ENCODE measurements at places on chromosomes 3 and 15. TPM values are rescaled to one million over a fixed set of nuclear protein-coding genes. Genes with fewer than 3 reads are reported as not detected.

Gene MB21D2
- 13.4 TPM for total RNA-seq

- no peak overlapping the region for H3K27ac ChIP-seq
- no peaks in the 10 kb centered on the region for H3K4me1 ChIP-seq
- DNase-seq, result no peak
- no peaks in the 10 kb centered on the region for H3K36me3 ChIP-seq
- no peak overlapping the region for H3K4me3 ChIP-seq
- no peaks in the 10 kb centered on the region for H3K27me3 ChIP-seq
Observed at GRCh38 chr3:148289159-148289558, 408.5 kb upstream of the AGTR1 start.

DNA sequence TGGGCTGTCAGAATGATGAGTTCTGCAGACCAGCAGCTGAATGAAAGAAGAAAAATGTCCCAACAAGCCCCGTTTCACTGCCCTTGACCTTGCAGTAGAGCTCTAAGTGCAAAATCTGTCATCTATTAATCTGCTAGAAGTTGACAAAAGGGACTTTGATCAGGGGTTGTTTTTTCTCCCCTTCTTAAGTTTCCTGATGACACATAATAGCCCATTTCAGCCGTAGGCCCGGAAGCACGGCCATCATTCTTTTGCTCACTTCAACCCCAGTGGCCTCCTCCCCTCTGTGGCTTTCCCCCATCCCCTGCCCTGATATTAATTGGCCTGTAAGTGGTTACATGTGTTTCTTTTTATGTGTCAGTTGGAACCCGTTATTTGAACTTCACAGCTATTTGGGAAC, 298.9 kb downstream of the RPLP1 start:
- H3K27ac ChIP-seq, result no peak overlapping the region
- peaks cover 69% of the 10 kb centered on the region for H3K27me3 ChIP-seq
- H3K36me3 ChIP-seq, result no peaks in the 10 kb centered on the region
- no peaks in the 10 kb centered on the region for H3K4me1 ChIP-seq

DNA sequence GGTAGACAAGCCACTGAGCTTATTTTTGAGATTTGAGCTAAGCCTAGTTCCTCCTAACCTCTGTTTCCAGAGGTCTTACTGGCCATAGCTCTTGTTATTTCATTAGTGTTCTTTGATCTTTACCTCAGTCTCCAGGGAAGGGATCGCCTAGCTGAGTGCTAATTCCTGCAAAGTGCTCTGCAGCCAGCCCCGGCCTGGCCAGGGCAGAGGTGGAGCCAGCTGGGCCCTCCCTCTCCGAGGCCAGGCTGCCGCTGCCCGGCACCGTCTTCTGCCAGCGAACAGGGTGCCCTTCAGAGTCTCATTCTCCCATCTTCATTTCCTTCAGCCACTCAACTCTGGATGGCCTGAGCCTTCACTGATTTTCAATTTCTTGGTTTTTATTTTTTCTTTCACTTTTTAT, 19.7 kb downstream of the FAN1 start:
- no peaks in the 10 kb centered on the region for H3K27me3 ChIP-seq
- no peak for DNase-seq
- no peak overlapping the region for H3K4me3 ChIP-seq
- peaks cover 13% of the 10 kb centered on the region for H3K36me3 ChIP-seq
- H3K4me1 ChIP-seq, result no peaks in the 10 kb centered on the region
